ENCODE measurements at places on chromosomes 11 and 22. TPM values are rescaled to one million over a fixed set of nuclear protein-coding genes. Genes with fewer than 3 reads are reported as not detected.

Gene MOGAT2
- not detected for total RNA-seq

Gene JAM3
- total RNA-seq = 2.4 TPM

- no peak overlapping the region for H3K4me3 ChIP-seq
- H3K4me1 ChIP-seq = peaks cover 18% of the 10 kb centered on the region
- H3K36me3 ChIP-seq = peaks cover 8% of the 10 kb centered on the region
Observed at GRCh38 chr11:111697933-111698371, 68.2 kb downstream of the PPP2R1B start.

DNA sequence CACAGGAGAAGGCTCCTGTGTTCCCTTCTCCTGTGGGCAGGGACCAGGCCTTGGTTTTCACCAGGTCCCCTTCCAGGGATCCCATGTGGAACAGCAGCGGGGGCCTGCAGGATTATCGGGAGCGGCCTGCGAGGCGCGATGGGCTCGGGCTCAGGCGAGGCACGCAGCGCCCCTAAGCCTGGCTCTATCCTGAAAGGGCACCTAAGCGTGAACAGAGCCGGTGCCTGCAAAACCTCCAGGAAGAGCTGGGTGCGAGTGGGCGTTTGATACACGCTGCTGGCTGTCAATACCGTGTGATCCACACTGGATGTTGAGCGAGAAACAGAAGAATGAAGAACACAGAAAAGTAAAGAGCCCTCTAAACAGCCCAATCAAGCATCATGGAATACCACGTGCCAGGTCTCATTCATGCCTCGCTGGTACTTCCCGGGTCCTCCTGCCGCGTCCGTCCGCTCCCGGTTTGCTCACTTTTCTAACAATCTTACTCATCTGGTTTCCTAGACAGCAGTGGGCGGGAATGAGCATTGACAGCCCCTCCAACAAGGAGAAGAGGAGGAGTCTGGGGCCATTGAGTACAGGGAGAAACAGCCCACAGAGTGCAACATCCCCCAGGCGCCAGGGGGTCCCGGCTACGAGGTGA lies 12.5 kb downstream of the OSBPL5 start:
- H3K27me3 ChIP-seq = no peaks in the 10 kb centered on the region
- H3K36me3 ChIP-seq = no peaks in the 10 kb centered on the region
- DNase-seq = no peak
- no peaks in the 10 kb centered on the region for H3K4me1 ChIP-seq

DNA sequence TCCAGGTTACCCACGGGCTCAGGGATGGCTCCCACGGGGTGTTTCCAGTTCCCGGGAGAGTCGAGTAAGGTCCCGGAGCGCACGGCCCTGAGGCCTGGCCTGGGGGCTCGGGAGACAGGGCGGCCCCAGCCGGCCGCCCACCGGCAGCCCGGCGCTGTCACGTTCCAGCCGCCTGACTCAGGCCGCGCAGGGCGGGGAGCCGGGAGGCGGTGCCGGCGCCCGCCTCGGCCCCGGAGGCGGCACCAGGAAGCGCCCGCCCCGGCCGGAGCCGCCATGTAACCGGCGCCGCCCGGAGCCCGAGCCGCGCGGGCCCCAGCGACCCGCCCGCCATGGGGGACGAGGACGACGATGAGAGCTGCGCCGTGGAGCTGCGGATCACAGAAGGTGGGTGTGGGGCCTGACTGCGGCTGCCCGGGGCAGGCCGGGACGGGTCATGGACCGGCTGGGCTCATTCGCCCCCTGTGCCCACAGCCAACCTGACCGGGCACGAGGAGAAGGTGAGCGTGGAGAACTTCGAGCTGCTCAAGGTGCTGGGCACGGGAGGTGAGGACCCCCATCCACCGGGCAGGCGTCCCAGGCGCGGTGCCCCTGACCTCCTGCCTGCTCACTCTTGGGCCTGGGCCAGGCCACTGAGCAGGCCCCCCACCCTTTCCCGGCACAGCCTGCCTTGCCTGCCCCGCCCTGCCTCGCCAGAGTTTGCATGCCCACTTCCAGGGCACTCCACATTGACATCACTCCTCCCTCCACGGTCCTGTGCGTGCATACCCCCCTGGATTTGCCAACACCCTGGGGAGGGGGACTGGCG lies at the start of gene RPS6KA4:
TSS of gene RPS6KA4 (plus strand) at position 256 of the 805 bp plus-strand sequence. CDS start at position 330, 74 bp downstream.
- peak within 1 kb of the TSS; percentile 91 for H3K4me3 ChIP-seq
- H3K27me3 ChIP-seq = no peaks in the 10 kb centered on the region
- peaks cover 21% of the 10 kb centered on the region for H3K4me1 ChIP-seq
- peak within 1 kb of the TSS; percentile 83 for H3K27ac ChIP-seq
- peak; percentile 54 for DNase-seq

- peaks cover 24% of the 10 kb centered on the region for H3K27me3 ChIP-seq
- H3K27ac ChIP-seq = no peak overlapping the region
- H3K36me3 ChIP-seq = no peaks in the 10 kb centered on the region
Observed at GRCh38 chr11:2272228-2272945, 2.0 kb upstream of the ASCL2 start.

DNA sequence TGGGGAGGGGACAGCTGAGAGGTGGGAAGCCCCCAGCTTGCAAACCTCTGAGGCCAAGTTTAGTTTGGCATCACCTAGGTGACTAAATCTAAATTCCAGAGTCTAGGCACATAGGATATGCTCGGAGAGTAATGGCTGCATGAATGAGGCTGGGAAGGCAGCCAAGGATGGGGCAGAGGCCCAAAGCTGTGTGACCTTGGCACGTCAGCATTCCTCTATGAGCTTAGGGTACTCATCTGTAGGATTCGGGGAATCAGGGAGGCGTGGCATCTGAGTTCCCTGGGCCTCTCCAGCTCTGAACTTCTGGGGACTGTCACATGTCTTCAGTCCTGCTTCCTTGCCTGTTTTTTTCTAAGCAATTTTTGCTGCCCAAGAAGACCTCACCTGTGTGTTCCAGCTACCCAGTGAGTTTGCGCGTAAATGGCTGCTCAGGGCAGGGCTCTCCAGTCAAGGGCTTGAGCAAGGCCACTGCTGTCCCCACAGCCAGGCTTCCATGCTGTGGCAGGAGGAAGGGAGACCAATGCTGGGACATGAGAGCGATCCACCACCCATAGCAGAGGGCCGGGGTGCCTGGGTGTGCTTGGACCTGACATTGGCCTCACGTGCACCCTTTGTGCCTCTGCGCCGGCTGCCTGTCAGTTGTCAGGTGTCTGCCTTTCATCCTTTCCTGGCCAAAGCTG lies 13.9 kb downstream of the DAGLA start:
- H3K27me3 ChIP-seq = peaks cover 3% of the 10 kb centered on the region
- H3K36me3 ChIP-seq = no peaks in the 10 kb centered on the region
- H3K4me1 ChIP-seq = peaks cover 20% of the 10 kb centered on the region
- DNase-seq = no peak

GRCh38 chr11:126113963-126114362 lies 51.3 kb upstream of the CDON start:
- no peak for DNase-seq
- H3K27me3 ChIP-seq = no peaks in the 10 kb centered on the region
- H3K4me3 ChIP-seq = no peak overlapping the region
- H3K36me3 ChIP-seq = no peaks in the 10 kb centered on the region
- no peak overlapping the region for H3K27ac ChIP-seq

DNA sequence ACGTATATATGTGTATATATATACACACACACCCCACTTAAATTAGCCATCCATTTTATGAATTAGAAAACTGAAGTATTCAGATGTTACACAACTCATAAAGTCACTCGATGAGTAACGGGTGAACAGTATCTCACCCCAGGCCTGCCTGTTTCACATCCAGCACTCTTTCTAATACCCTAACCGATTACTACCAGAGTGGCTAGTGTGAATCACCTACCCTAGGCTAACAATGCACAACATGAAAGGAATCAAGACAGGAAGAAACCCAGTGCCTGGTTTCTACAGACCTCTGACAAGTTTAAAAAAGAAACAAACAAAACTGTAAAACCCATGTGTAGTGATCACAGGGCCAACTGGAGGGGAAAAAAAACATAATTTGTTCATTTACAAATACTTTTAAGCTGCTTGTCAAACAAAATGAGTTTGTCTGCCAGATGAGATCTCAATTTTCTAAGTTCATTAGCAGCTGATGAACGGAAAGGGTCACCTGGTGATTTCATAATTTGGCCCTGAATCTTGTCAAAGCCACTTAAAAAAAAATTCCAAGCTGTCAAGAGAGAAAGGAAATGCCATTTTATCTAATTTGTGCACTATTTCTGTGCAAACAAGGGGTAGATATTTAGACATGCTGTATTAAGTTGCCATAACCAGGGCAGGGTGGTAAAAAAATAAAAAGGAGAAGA lies 134.8 kb downstream of the LARGE1 start:
- no peaks in the 10 kb centered on the region for H3K36me3 ChIP-seq
- no peak for DNase-seq
- no peak overlapping the region for H3K27ac ChIP-seq

GRCh38 chr11:61193596-61193995 lies 9.7 kb upstream of the PGA3 start:
- no peaks in the 10 kb centered on the region for H3K36me3 ChIP-seq
- H3K27ac ChIP-seq = no peak overlapping the region
- no peak for DNase-seq
- H3K4me1 ChIP-seq = peaks cover 2% of the 10 kb centered on the region
- no peak overlapping the region for H3K4me3 ChIP-seq

Gene CHRNA10
- 2.2 TPM for total RNA-seq

DNA sequence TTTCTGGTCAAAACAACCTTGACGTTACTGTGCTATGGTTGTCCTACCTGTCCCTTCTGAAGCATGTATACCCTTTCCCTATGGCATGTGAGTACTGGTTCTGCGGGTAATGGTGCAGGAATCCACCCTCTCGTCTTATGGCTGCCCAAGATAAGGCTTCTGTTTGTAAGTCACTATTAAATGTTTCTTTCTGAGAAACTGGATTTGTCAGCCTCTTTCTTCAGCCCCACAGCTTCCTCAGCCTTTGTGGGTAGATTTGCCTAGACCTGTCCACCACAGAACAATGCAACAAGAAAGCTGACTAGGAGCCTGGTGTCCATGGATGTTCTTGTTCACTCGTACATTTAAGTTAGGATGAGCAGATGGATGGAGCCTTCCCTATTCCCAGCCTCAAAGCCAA lies 14.4 kb downstream of the MMP7 start:
- H3K36me3 ChIP-seq = no peaks in the 10 kb centered on the region
- H3K27me3 ChIP-seq = peaks cover 27% of the 10 kb centered on the region
- no peak overlapping the region for H3K4me3 ChIP-seq
- H3K4me1 ChIP-seq = no peaks in the 10 kb centered on the region
- no peak overlapping the region for H3K27ac ChIP-seq

DNA sequence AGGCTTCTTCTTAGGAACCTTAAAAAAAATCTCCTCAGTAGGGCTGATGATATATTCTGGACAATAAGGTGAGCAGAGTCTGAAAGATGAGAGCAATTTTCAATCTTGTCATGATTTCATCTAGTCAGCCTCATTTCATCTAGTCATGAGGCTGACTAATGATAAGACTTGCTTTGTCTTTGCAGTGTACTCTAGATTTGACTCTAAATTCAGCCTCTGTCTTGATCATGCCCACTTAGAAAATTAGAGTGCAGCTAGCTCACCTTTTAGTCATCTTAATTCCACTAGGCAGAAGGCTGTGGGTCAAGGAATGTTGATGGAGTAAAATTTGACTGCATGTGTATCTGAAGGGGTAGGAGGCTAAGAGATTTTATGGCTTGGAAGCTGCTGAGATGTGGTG lies 5.5 kb downstream of the EHF start:
- H3K27me3 ChIP-seq = peaks cover 47% of the 10 kb centered on the region
- peaks cover 5% of the 10 kb centered on the region for H3K4me1 ChIP-seq
- no peak overlapping the region for H3K27ac ChIP-seq
- no peak overlapping the region for H3K4me3 ChIP-seq
- no peaks in the 10 kb centered on the region for H3K36me3 ChIP-seq

DNA sequence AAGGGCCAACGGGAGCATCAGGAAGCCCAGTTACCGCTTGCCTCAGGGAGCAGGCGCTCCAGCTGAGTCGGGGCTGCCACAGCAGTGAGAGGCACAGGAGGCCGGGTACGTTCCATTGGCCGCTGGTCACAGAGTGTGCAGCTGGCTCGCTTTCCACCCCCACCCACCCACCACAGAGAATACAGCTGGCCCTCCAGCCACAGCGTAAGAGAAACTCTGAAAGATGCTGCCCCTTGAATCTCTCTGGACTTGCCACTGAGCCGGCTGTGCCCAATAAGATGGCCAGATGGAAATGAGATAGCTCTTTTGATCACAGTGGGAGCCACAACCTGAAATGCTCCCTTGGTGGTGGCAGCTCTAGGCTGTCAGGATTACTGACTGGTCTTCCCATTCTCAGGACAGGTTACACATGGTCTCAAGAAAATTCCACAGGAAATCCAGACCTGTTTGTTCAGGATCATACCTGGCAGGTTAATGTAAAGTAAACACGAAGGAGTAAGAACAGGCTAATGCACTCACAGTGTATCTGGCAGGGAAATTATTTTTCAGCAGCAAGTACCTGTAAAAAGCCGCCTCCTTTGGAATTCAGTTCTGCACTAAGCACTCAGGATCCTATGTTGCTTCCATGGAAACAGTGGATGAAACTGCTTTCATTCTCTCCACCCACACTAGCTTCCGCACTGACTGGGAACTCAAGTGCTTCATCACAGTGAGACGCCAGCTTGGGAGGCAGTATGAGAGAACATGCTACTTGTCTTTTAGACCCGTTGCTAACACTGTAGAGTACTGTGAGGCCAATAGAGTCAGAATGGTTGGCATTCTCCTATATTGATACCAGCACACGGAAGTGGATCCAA lies 16.5 kb downstream of the SIAE start:
- H3K36me3 ChIP-seq = no peaks in the 10 kb centered on the region
- no peak overlapping the region for H3K4me3 ChIP-seq
- no peaks in the 10 kb centered on the region for H3K27me3 ChIP-seq
- no peak overlapping the region for H3K27ac ChIP-seq
- H3K4me1 ChIP-seq = no peaks in the 10 kb centered on the region
- no peak for DNase-seq

DNA sequence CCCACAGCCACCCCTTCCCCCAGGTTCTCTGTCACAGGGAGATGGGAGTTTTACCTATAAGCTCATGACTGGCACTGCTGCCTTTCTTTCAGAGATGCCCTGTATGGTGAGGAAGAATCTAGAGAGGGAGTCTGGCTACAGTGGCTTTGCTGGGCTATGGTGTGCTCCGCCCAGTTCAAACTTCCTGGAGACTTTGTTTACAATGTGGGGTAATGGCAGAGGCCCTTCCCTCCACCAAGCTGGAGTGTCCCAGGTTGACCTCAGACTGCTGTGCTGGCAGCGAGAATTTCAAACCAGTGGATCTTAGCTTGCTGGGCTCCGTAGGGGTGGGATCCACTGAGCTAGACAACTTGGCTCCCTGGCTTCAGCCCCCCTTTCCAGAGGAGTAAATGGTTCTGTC lies 143.5 kb downstream of the MSANTD4 start:
- H3K4me1 ChIP-seq = no peaks in the 10 kb centered on the region
- no peak overlapping the region for H3K27ac ChIP-seq
- no peak for DNase-seq
- H3K27me3 ChIP-seq = no peaks in the 10 kb centered on the region

- H3K36me3 ChIP-seq = no peaks in the 10 kb centered on the region
- H3K4me1 ChIP-seq = peaks cover 52% of the 10 kb centered on the region
- DNase-seq = no peak
- peaks cover 18% of the 10 kb centered on the region for H3K27me3 ChIP-seq
- H3K27ac ChIP-seq = peak overlapping the region; percentile 90
Observed at GRCh38 chr11:76234021-76234415, 27.7 kb upstream of the WNT11 start.
